Mesothelial cell of epicardium (in vitro differentiated cells): ENCODE measurements at places on chromosomes 2 and 18. TPM values are rescaled to one million over a fixed set of nuclear protein-coding genes. Genes with fewer than 3 reads are reported as not detected.

The ACTG2 gene
- total RNA-seq = 9.3 to 10.0 TPM (median 9.4 TPM) in 3 replicates

The CTLA4 gene
- total RNA-seq = not detected in 3 replicates

The ARHGEF4 gene
- 20.9 to 25.5 TPM (median 23.9 TPM) in 3 replicates for total RNA-seq

The FBXO36 gene
- total RNA-seq = 5.1 to 6.2 TPM (median 5.5 TPM) in 3 replicates

The TMEFF2 gene
- 16.6 to 18.1 TPM (median 17.5 TPM) in 3 replicates for total RNA-seq

The TFCP2L1 gene
- 0.13 to 0.54 TPM (median 0.16 TPM) in 3 replicates for total RNA-seq

The CYP27C1 gene
- 4.0 to 4.5 TPM (median 4.1 TPM) in 3 replicates for total RNA-seq

The TMEM247 gene
- total RNA-seq = not detected in 3 replicates

The ARHGAP28 gene
- total RNA-seq = 153 to 161 TPM (median 159 TPM) in 3 replicates

The EML6 gene
- 0.93 to 2.3 TPM (median 2.1 TPM) in 3 replicates for total RNA-seq

The FBXO15 gene
- 1.6 to 2.3 TPM (median 2.2 TPM) in 3 replicates for total RNA-seq

The ITGA4 gene
- 1.8 to 2.5 TPM (median 2.3 TPM) in 3 replicates for total RNA-seq

The PNKD gene
- total RNA-seq = 63.2 to 70.4 TPM (median 69.5 TPM) in 3 replicates
